ENCODE measurements at places on chromosomes 3 and 15. TPM values are rescaled to one million over a fixed set of nuclear protein-coding genes. Genes with fewer than 3 reads are reported as not detected.

The ZKSCAN7 gene
- 4.1 TPM for total RNA-seq

- no peak for DNase-seq
Measured at GRCh38 chr3:157447026-157447694, 10.5 kb downstream of the PTX3 start.

- no peak for DNase-seq
Measured at GRCh38 chr3:131714585-131715220, 211.9 kb upstream of the MRPL3 start.

The ZXDC gene
- total RNA-seq, result 14.0 TPM

- no peak for DNase-seq
Measured at GRCh38 chr3:100730524-100730923, 21.2 kb downstream of the TFG start.

DNA sequence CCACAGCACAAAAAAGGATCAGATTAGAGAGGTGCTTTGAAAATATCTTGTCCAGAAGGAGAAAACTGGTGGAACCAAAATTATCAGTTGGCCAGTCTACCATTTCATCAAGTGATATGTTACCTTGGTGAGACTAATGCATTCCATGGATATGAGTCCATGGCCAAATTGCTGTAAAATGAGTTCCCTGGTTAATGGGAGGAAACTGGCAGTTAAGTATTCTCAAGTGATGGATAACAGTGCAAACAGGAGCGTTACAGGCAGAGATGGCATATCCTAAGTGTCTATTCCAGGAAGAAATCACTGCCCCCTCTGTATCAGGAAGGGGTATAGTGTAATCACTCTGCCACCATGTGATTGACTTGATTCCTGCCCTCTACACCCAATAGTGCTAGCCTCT lies 34.0 kb downstream of the MYRIP start:
- DNase-seq, result no peak

- DNase-seq, result no peak
Measured at GRCh38 chr15:44137750-44138149, 57.3 kb downstream of the FRMD5 start.

The MESP2 gene
- not detected for total RNA-seq

GRCh38 chr3:8157640-8158039 lies 344.0 kb upstream of the LMCD1 start:
- no peak for DNase-seq

GRCh38 chr3:186286114-186286513 lies 75.9 kb downstream of the DGKG start:
- peak; percentile 34 for DNase-seq

DNA sequence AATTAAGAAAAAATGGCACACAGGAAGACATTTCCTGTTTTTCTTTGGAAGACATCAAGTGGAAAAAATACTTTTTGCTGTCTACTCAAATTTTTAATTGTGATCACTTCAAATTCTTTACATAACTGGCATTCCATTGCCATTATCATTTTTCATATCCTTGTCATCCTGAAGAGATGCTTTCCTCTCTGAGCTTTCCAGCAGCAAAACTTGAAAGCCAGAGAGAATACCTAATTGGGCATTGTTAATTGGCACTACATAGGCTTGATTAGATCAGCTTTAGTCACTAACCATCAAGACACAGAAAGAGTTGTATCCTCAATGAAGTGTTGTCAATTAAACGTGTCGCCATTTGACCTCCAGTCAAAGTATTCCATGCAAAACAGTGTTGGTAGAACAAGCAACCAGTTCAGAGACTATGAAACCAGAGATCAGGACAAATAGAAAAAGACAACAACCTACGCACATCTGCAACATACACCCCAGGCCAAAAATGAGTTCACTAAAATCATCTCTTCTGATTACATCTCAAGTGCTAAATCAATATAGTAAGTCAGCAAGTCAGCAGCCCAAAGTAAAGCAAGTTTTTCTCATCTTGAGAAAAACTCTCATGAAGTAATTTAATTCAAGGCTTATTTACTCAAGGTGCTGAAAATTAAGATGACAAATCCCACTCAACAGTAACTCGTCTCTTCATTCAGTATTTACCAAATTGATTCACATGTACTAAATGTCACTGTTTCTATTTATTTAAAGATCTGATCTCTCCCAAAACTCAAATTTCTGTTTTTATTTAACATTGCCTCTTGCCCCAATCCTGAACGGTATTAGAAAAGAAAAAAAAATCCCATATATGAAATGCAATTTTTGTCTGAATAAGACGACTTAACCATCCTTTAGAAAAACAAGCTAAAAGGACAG lies 123.0 kb downstream of the SUCLG2 start:
- no peak for DNase-seq

GRCh38 chr3:129745253-129745652 lies 138.8 kb upstream of the PLXND1 start:
- DNase-seq, result no peak
